ENCODE measurements at places on chromosomes 3 and 15.
A peak's percentile ranks its signal among the peaks of the same experiment; 100 is the strongest.

GRCh38 chr15:57667171-57667849, 39.2 kb upstream of the POLR2M start:
- peak; percentile 42 for DNase-seq

GRCh38 chr15:70060214-70060992, 37.3 kb downstream of the TLE3 start:
- DNase-seq: no peak

DNA sequence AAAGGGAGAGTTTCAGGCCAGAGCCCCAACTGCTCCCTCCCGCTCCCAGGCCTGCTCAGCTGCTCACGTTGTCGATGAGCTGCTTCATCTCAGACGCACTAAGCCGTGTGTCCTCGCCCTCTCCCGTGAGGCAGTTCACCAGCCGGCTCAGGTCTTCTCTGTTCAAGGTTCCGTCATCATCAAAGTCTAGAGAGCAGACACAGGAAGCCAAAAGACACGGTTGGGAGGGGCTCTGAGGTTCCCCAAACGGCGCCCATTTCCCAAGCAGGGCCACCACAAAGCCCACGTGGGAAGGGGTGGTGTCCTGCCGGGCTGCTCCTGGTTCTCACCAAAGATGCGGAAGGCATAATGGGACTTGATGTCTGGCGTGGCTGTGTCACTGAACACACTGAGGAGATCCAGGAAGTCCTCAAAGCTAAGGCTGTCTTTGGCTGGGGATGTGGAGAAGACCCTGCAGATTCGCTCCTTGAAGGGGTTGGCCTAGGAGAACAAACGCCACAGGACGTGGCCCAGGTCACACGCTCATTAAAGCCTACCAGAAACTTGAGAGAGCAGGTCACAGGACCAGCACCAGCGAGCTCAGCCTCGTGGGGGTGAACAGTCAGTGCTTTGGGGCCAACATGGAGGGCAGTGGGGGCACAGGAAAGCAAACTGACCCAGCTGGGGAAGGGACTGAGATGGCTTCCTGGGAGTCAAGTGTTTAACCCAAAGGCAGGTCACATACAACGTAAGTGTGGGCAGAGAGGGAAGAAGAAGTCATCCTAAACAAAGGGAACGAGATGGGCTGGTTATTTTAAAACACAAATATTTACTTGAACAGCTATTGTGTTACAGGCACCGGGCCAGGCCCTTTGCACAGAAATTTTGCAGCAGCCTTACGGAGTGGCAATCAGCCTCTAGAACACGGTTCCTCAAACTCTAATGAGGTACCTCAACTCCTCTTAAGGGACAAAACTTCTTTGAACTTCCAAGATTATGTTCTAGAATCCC, 2.4 kb downstream of the CIB1 start:
- no peak for DNase-seq

GRCh38 chr3:13452490-13453335, 27.4 kb upstream of the HDAC11 start:
- DNase-seq: peak; percentile 23

GRCh38 chr15:60809375-60809774, 330.4 kb upstream of the ICE2 start:
- DNase-seq: no peak

GRCh38 chr15:51620641-51621040, 1.9 kb downstream of the DMXL2 start:
- DNase-seq: no peak

DNA sequence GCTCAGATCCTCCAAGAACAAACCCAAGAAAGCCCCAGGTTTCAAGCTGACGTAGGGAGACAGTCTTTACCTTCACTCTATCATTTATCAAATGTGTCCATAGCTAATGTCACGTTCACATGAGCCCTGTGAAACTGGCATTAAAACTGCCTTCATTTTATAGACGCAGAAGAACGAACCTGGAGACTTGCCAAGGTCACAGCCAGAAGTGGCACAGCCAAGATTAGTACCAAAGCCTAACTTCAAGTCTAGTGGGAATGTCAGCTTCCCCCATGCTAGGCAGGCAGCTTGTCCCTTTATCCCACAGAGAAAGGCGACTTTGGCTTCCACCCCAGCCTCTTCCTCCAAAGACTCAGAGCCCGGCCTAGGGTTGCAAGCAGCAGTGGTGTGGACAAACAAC, 517.2 kb downstream of the SHQ1 start:
- DNase-seq: no peak

- DNase-seq: no peak
Observed at GRCh38 chr3:71582036-71582611, 1.4 kb downstream of the FOXP1 start.

DNA sequence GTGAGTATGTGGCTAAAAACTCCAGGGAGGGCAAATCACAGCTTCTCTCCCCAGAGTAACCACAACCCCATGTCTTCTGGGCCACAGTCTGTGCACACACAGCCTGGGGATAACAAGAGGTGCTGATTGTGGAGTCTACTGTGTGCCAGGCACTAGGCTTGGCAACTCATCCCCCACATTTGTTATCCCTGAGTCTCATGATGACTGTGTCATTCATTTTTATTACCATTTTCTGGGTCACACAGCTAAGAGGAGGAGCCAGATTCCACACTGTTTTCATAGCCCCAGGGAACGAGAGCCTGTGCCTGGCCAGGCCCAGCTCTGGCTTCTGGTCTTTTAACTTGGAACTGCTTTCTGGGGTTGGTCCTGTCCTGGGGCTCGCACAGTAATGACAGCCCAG, 34.5 kb downstream of the ESYT3 start:
- peak; percentile 62 for DNase-seq

DNA sequence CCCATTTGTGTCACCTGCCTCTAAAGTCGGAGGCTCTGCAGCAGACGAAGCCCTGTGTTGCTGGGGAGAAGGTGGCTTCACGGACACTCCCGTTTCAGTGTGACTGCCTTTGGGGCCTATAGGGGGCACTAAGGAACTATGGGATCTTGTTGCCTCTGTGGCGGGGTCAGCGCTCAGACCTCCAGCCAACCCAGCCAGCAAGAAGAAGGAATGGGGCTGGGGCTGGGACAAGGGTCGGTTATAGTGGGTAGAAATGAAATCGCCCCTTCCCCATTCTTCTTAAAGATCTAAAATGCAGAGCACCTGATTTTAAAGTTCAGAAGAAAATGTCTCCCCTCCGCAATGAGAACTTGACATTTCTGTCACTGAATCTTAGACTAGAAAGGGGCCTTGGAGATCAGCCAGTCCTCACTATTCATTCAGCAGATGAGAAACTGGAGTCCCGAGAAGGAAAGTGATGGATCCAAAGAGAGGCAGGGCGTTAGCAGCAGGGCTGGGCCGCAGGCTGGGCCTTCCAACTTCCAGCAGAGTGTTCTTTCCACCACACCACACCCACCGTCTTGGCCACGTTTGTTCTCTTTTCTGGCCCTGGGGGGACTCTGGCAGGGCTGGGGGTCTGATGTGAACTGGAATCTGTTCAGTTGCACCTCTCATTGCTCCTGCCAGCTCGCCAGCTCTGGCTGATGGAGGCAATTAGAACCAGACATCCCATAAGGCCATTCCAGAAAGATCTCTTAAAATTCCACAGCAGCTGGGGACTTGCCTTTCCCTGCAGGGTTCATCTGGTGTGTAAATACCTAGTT, 195.4 kb downstream of the OPA1 start:
- DNase-seq: peak; percentile 18

DNA sequence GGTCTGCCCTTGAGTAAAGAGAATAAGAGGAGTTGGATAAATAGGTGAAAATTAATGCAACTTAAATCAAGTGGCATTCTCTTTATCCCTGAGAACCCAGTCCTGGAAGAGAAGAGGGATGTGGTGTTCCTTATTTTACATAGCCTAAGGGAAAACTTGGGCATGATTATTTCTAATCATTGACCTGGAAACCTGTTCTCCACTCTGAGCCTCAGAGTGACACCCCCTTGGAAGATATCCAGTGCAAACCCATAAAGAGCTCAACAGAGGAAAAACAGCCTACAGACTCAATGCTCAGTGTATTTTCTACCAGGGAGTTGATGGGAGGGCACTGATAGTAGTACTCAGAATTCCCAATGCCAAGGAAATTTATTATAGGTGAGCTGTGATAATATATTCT, 22.0 kb downstream of the SLC15A2 start:
- no peak for DNase-seq

DNA sequence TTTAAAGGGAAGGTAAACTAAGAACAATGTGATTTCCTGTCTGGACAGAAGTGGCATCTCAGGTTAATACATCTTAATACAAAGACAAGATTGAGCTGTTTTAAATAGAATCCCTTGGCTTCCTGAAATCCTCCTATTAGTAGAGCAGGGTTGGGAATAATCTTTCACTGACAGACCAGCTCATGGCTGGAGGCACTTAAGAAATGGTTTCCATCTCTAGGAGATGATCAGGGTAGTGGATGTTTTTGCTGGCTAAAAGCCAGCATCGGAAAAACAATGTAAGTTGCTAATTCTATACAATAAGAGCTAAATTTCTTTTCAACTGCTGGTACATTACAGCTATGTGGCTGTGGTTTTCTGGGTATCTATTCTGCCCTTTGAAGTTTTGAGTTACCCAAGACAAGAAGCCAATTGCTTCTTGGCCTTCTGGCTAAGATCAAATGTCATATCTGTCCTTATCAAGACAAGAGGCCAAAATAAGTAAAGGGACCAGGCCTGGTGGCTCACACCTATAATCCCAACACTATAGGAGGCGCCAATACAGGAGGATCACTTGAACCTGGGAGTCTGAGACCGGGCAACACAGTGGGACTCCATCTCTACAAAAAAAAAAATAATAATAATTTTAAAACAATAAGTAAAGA, 49.6 kb downstream of the SHQ1 start:
- no peak for DNase-seq

DNA sequence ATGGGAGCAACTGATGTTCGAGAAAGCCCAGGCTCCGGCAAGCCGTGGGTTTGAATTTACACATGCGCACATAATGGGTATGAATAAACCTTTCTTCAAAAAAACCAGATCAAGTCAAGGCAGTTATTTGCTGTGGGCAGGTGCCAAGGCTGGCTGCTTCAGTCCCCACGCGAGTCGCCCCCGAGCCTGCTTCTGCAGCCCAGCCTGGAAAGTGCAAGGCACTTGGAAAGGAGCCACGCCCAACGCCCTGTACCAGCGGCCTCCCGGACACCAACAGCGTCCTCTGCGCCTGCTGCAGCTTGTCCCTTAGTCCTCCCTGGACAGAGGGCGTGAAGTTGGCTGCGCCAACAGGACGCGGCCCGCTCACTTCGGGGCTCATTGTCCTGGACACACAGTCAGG, 68.9 kb downstream of the KLF15 start:
- no peak for DNase-seq

DNA sequence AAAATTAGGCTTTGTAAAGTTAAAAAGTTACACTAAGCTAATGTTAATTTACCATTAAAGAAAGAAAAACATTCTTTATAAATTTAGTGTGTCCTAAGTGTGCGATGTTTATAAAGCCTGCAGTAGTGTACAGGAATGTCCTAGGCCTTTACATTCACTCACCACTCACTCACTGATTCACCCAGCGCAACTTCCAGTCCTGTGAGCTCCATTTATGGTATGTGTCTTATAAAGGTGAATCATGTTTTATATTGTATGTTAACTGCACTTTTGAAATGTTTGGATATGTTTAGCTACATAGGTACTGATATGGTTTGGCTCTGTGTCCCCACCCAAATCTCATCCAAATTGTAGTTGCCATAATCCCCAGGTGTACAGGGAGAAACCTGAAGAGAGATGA, 549.7 kb upstream of the EPHA6 start:
- no peak for DNase-seq

DNA sequence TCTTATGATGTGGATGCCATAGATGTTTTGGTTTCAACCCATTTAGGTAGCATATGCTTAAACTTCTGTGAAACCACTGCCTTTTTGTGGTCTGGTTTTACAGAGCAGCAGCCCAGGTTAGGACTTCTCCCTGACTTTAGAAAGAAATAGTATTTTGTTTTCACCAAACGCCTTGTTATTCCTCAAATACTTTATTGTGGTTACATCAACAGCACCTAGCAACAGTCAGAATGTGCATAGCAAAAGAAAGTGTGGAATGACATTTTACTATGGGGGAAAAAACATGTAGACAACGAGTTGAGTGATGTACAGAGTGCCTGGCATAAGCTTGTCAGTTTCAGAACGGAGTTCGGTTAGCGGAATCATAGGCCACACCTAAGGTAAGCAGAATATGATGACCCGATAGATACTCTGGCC, 159.2 kb downstream of the TPRG1 start:
- no peak for DNase-seq

DNA sequence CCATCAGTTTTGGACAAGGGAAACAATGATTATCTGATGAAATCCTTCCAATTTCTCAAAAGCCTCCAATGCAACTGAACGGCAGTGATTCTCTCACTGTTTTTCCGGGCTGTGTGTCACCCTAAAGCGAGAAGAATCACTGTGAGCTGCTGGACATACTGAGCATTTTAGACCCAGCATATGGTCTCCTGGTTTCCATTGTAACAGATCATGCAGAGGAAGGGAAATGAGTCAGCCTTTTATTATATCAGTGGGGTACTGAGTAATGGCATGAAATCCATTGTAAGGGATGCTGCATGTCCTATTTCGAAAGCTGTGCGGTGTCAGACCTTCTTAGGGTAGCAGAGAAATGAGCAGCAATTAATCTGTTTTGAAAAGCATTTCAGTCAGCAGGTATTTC, 287.1 kb downstream of the IL5RA start:
- no peak for DNase-seq

- no peak for DNase-seq
Observed at GRCh38 chr15:88881775-88882174, 13.6 kb downstream of the HAPLN3 start.

- peak; percentile 47 for DNase-seq
Observed at GRCh38 chr3:170429050-170429449, 10.4 kb downstream of the CLDN11 start.

GRCh38 chr3:12395349-12396012, 88.8 kb upstream of the TSEN2 start:
- no peak for DNase-seq

GRCh38 chr15:72285402-72285801, 13.0 kb upstream of the PARP6 start:
- DNase-seq: no peak

- DNase-seq: no peak
Observed at GRCh38 chr15:94460624-94461023, 229.3 kb downstream of the MCTP2 start.

DNA sequence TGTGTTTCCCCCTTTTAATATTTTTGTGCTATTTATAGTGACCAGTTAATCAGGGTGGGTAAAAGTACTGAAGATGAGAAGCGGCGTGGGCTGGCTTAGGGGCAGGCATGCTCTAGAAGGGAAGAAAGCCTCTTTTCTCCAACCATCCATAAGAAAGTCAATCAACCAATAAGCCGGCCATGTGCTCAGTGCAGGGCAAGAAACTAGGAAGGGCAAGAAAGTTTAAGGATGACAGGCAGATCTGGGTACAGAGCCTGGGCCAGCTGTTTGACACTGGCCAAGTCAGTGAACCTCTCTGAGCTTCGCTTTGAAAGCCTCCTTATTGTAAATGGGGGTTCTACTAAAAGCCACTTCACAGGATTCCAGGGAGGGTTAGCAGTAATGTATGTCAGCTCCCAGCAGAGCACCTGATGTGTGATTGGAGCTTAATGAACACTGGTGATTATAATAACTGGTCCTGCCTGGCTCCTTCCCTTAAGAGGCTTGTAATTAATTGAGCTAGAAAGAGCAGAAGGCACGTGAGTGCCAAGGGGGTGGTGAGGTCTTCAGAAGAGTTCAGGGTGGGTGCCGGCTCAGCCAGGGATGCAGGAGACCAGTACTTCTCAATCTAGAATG, 5.7 kb upstream of the CHRNA3 start:
- DNase-seq: no peak
